Amygdala (tissue), 56 donors: ENCODE measurements at places on chromosomes 4 and X.

- no peak for DNase-seq
Observed at GRCh38 chrX:136768469-136769084, 12.2 kb downstream of the ARHGEF6 start.

DNA sequence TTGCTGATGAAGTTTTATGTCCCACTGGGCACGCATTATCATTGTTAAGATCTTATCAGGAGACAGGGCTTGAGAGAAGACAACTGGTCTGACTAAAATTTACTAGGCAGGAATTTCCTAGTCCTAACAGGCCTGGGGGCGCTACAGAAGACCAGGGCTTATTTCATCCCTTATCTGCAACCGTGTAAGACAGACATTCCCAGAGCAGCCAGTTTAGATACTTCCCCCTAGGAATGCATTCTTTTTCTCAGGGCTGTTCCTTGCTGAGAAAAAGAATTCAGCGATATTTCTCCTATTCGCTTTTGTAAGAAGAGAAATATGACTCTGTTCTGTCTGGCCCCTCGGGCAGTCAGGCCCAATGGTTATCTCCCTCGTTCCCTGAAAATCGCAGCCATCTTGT, 93.8 kb downstream of the TLL1 start:
- DNase-seq = no peak

- DNase-seq = no peak
Observed at GRCh38 chr4:85531560-85532341, 56.8 kb downstream of the ARHGAP24 start.

DNA sequence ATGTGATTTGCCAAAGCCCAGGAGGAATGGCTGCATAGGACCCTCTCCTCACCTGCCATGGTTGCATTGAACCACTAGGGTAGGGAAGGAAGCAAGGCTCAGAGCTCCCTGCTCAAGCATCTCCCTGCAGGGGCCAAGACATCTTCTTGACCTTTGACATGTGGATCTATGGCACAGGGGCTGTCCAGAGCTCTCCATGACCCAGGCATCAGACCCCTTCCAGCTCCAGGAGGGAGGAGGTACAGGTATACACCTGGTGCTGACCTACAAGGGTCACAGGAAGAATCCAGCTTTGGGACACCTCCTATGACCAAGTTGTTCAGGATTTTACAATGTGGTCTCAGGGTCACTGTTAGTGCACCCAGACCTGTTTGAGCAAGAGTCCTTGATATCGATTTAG, 23.2 kb upstream of the ASMTL start:
- DNase-seq = no peak

- DNase-seq = peak; percentile 47
Observed at GRCh38 chrX:54808109-54808604, 612 bp downstream of the MAGED2 start.

- no peak for DNase-seq
Observed at GRCh38 chr4:6076391-6076790, 58.2 kb upstream of the C4orf50 start.

DNA sequence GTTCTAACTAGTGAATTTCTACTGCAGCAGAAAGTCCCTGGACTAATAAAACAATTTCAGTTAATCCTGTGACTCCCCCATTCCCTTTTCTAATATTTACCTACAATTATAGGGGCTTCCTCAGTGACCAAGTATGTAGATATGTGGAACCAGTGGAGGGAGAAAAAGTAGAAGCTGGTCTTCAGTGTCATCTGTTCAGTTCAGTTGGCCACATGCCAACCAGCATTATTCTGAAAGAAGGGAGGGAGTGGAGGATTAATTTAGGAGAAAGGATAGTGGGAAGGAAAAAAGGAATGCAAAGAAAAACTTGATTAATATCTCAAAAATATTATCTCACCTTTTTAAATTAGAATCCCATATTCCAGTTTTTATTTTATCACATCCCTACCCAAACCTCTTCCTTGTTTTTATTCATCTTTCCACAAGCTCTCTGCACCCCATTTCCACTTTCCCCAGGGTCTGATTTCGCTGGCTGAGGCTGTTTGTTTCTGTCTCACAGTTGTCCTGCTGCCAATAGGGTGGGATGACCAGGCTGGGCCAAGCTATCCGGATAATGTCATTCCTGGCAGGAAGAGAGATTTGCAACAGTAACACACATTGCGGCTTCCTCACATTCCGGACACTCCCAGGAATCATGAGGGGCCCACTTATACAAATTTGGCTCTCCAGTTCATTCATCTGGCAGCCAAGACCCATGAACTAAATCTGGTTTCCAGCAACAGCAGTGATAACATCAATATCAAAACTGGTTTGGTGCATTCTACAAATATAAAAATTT, 24.6 kb upstream of the ANTXR2 start:
- no peak for DNase-seq

DNA sequence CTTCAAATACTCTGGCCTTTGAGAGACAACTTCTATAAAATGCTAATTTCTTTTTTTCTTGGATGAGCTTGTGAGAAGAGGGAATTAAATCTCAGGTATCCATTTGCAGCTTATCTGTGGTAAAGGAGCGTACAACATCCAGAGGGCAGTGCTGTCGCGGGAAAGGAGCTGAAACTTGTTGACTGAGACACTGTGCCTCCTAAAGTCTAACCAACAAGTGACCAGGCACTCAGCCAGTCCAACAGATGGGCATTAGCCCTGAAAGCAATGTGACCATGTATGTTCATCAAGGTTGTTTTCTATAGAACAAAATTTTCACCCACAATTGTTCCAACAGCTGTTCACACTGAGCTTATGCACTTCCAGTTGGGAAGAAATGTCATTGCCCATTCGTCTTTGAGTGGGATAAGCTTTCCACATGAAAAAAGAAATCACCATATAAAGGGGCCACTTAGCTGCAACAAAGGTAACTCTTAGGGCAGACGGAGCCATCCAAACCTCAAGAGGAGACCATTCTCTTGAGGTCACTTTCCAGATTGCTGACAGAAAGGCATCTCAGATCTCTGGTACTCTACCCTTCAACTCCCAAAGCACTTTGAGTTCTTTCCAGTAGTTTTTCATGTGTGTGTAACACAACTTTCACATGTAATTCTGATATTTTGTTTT, 244.8 kb upstream of the NEIL3 start:
- DNase-seq = no peak
